ENCODE measurements at places on chromosomes 3 and 15. TPM values are rescaled to one million over a fixed set of nuclear protein-coding genes. Genes with fewer than 3 reads are reported as not detected.

The TUBGCP5 gene
- total RNA-seq, result 31.1 TPM

The B3GALNT1 gene
- 17.7 TPM for total RNA-seq

The TRH gene
- not detected for total RNA-seq

The THRB gene
- total RNA-seq, result 5.2 TPM

The SCAMP5 gene
- total RNA-seq, result 0.43 TPM

The KY gene
- 0.32 TPM for total RNA-seq

The GRIP2 gene
- 0.64 TPM for total RNA-seq

The PP2D1 gene
- total RNA-seq, result not detected

The ALS2CL gene
- 2.6 TPM for total RNA-seq

The ALDH1A3 gene
- total RNA-seq, result 42.7 TPM

The ANKRD34C gene
- total RNA-seq, result not detected

The SLC12A1 gene
- total RNA-seq, result not detected

The SMCO1 gene
- under 0.01 TPM for total RNA-seq

- DNase-seq, result no peak
These were observed 130.0 kb downstream of the ASB7 start for GRCh38 chr15:100732211-100733055.

DNA sequence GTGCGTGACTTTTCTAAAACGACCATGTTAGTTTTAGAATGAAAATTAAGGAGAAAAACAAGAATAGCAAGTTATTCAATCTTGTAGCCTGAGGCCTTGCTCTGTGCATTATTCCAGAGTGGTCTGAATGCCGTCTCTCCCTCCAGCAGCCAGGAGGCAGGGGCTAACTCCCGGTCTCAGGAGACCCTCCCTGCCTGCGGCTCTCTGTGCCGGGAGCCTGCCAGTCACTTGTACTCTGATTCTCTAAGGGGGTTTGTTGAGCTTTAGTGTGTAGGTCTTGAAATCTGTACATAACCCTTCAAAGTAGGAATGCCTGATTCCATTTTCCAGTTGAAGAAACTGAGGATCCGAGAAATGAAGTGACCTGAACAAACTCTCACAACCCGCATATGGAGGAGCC is 97.3 kb downstream of the ARNT2 start:
- no peak for DNase-seq

GRCh38 chr3:27133060-27133459 is 236.1 kb downstream of the NEK10 start:
- DNase-seq, result no peak

- no peak for DNase-seq
These were observed 29.1 kb downstream of the SLC6A1 start for GRCh38 chr3:11021611-11022011.

DNA sequence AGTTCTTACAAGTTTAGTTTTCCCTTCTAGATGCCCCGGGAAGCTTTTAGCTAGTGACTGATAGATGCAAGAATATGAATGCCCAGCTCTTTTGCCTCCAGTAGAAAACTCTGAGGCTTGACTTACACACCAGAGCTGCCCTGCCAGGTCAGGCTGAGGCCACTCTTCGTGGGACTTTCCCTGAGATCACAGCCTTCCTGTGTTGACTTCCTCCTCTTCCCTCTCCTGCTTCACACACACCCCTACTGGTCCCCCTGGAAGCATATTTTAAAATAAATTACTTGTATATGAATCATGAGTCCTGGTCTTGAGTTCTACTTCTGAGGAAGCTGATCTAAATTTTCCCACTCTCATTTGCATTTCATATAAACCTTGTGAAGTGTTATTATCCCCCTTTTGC is 413.7 kb downstream of the PDCD6IP start:
- no peak for DNase-seq

- DNase-seq, result no peak
These were observed 2.1 kb downstream of the SH3GL3 start for GRCh38 chr15:83449250-83449671.

DNA sequence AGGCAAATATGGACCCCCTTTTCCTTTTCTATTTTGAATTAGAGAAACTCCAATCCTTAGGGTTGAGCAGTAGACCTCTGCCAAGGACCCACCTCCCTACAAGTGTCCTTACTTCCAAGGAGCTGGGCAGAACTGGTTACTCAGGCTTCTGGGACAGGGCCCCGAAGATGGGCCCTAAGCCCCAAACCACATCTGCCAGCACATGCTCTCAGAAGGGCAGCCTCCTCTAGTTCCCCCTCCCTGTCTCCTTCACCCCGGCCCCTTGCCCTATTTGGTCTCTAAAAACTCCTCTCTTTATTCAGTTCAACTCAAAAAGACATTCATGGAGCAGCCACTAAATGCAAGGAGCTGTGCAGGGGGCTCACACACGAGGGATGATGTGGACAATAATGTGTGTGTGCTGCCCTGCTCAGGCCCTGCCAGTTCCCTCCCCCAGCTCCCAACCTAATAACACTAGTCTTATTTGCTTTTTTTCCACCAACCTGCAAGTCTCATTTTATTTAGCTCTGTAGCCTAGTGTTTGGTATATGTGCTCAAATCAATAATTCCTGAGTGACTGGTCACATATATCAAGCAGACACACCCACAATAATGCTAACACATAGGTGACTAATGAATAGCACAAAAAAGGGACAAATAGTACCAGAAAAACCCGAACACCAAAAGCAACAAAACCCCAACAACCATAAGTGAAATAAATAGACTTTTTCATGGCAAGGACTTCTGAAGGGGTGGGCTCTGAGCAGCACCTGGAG is 12.2 kb downstream of the ZDHHC3 start:
- no peak for DNase-seq

- no peak for DNase-seq
These were observed 21.1 kb upstream of the PDE8A start for GRCh38 chr15:84960391-84961113.

DNA sequence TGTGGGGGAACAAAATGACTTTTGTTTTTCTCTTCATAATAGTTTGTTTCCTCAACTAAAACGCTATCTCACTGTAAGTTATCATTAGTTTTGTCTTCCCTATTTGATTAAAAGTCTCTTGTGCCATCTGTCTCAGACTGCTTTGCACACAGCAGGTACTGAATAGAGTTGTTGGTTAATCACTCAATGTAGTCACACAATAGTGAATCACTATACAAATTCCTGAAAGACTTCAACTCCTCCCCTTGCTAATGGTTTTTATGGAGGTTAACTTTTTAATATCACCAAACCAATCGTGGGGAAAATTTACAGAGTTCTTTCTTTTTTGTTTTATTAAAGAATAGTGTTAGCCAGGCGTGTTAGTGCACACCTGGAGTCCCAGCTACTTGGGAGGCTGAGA is 2.6 kb upstream of the NGLY1 start:
- DNase-seq, result no peak

DNA sequence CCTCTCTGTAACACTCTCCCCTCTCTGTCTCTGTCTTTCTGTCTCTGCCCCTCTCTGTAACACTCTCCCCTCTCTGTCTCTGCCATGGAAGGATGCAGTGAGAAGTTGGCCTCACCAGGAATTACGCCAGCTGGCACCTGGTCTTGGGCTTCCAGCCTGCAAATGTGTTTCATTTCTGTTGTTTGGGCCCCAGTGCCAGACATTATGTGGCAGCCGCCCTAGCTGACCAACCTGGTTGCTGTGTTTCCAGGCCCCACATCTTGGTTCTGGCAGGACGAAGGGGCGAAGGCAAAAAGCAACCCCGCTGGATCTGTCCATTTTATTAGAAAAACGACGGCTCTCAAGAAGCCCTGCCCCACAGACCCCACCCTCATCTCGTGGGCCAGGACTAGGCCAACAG is 5.2 kb upstream of the ZXDC start:
- no peak for DNase-seq

DNA sequence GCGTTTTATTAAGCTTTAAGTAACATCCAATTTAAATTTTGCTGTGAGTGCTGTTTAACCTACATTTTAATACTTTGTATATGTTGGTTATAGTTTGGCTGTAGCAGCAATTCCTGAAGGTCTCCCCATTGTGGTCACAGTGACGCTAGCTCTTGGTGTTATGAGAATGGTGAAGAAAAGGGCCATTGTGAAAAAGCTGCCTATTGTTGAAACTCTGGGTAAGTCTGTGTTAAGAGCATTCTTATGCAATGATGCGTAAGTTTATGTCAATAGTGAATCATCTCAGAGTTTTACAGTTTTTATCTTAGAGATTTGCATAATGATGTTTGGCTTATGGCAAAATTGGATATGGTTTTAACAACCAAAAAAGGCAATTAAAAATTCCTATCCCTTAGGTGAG is 62.7 kb downstream of the ASTE1 start:
- DNase-seq, result peak; percentile 93

DNA sequence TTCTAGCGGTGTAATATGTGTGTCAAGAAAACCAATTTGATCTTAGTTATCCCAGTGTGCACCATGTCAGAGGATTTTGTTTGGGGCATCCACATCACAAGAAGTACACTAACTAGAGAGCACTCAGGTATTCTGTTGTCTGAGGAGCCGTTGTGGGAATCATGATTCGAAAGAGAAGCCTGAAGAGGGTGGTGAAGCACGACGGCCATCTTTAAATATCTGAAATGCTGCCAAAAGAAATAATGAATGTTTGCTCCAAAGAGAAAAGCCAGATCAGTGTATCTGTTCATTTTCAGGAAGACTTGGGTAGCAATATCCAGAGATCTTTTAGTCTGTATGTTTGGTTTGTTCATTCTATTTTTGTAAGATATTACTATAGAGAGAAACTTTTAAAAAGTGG is 180.7 kb downstream of the KLHL25 start:
- peak; percentile 52 for DNase-seq

DNA sequence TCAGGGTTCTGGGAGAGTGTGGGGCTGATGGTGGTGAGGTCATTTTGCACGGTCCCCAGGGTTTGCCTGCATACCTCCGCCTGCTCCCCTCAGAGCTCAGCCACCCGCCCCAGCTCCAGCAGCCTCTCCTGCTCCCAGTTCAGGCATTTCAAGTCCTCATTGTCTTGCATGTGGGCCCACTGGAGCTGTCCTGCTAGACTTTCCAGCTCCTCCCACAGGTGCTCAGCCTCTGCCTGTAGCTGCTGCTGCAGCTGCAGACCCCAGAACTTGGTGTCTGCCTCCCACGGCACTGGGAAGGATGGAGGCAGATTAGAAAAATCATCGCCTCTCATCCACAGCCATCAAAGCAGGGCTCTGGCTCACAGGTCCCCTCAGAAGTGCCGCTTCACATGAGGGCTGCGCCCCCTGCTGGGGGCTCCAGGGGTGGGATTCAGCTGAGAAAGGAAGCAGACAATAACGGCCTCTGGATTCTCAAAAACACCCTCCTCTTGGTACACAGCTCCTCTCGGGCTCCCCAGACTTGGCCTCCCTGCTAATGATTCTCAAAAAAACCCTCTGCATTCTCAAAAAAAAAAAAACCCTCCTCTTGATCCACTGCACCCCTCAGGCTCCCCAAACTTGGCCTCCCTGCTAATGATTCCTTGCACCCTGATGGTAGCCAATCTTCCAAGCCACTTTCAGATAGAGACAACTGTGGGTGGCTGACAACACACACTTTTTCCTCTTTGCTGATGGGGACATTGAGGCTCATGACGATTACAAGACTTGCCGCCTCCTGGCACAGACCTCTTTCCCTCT is 89.3 kb upstream of the C2CD4B start:
- peak; percentile 50 for DNase-seq

DNA sequence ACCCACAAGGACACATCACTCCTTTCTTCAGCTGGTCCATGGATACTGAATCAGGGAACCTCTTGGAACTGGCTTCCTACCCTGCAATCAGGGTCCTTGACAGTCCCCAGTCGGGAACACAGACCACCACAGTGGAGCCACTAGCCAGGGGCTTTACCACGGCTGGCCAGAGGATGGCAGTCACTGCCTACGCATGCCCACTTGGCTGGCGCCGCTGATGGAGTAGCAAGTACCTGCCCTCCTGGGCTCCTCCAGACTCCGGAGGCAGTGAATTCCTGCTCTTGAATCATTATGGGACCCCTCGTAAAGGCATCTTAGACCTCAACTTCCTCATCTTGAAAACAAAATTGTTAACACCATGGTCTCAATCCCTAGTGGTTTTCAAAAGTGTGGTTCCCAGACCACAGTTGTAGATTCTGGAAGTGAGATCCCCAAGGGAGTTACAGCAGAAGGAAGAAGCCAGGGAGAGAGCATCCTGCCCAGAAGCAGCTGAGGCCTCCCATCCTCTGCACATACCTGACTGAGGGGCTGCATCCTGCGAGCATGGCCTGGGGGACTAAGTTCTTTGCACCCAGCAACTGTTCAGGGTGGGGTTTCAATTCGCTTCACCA is 9.1 kb upstream of the SKIC8 start:
- peak; percentile 57 for DNase-seq

- no peak for DNase-seq
These were observed 16.5 kb upstream of the SIAH2 start for GRCh38 chr3:150779402-150779858.

GRCh38 chr15:60655252-60655651 is 176.3 kb upstream of the ICE2 start:
- no peak for DNase-seq

DNA sequence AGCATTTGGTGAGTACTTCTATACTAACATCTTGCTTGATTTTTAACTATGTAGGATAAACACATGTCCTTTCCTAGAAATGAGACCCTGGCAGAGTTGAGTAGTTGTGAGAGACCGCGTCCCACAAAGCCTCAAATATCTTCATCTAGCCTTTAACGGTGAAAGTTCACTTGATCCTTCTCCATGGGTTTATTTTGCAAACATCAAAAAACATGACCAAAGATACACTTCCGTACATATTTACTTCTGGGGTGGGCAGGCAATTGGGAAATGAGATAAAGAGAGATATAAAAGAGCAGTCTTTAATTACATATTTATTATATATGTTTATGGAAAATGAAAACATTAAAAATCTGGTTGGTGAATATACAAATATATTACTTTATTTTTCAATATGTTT is 5.2 kb upstream of the KAT2B start:
- no peak for DNase-seq

GRCh38 chr3:113002679-113003078 is 11.9 kb downstream of the GTPBP8 start:
- DNase-seq, result no peak

- DNase-seq, result peak; percentile 64
These were observed at the start of gene LRRK1 for GRCh38 chr15:100918690-100919480. TSS of gene LRRK1 (plus strand) at chr15:100919357. CDS start at chr15:100924633, 5,276 bp downstream.

- DNase-seq, result peak; percentile 67
These were observed 4.5 kb downstream of the IL17RB start for GRCh38 chr3:53850895-53851294.

- peak; percentile 72 for DNase-seq
These were observed 731 bp downstream of the FYTTD1 start for GRCh38 chr3:197750396-197750831.

DNA sequence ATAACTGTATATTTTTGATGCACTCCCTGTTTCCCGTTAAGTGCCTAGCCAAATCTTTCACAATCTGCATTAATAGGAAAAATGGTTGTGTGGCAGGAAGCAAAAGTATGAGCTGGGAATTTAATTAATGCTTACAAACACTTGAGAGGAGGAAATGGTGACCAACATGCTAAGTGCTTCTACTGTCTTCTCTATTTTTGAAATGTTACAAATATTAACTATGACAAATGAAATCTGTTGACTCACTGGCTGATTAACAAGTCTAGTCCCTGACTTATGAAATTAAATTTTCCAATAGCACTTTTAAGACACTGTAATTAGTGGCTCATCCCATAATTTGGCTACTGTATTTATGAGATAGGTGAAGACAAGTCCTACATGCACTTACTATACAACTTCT is 446.9 kb upstream of the DPPA4 start:
- no peak for DNase-seq

Measured in fibroblast of villous mesenchyme (primary cell).